PC-3 (cell line): ENCODE measurements at places on chromosomes 1 and 21. TPM values are rescaled to one million over a fixed set of nuclear protein-coding genes. Genes with fewer than 3 reads are reported as not detected.

The OR2M3 gene
- not detected in 2 replicates for total RNA-seq

The TMEM51 gene
- total RNA-seq, result 12.6 and 20.8 TPM in 2 replicates

The CR2 gene
- not detected in 2 replicates for total RNA-seq

The TNNI3K gene
- not detected in 2 replicates for total RNA-seq

The TMCC2 gene
- total RNA-seq, result 8.7 and 11.3 TPM in 2 replicates

The CD2 gene
- not detected in 2 replicates for total RNA-seq

DNA sequence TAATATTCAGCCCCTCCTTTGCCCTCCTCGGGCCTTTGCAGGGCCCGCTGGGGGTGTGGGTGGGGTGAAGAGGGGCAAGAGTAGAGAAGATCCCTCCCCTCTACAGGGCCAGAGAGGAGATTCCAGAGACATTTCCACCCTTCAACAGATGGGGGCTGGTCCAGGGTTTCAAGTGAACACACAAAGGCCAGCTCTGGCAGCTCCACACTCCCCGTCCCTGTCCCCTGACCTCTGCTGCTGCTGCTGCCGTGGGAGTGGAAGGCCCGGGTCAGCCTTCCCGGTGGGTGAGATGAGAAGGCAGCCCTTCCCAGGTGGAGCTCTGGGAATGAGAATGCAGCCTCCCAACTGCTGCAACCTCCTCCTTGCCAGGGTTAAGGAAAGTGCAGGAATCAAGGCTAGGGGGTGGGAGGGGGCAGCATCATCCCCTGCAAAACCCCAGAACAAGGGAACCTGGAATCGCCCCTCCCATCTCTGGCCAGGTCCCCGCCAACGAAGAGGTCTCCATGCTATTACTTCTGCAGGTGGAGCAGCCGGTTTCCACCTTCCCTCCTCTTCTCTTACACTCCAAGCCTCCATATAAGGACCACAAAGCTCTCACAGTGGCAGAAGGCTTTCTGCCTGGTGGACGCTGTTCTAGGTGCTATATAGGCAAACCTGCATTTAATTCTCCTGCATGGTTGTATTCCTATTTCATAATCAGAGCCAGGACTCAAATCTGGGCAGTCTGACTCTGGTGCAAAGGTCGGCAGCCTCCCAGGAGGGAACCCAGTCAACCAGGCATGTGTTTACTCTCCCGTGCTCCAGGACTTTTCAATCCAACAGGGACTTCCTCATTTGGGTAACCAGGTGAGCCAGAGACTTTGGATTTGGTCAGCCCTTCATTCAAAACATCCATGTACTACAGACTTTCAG lies 22.9 kb upstream of the ARHGEF10L start:
- no peak for DNase-seq

GRCh38 chr1:153438599-153438998 lies 21.9 kb downstream of the S100A7 start:
- DNase-seq, result no peak

GRCh38 chr21:41868062-41868710 lies 11.0 kb downstream of the PRDM15 start:
- no peak for DNase-seq

DNA sequence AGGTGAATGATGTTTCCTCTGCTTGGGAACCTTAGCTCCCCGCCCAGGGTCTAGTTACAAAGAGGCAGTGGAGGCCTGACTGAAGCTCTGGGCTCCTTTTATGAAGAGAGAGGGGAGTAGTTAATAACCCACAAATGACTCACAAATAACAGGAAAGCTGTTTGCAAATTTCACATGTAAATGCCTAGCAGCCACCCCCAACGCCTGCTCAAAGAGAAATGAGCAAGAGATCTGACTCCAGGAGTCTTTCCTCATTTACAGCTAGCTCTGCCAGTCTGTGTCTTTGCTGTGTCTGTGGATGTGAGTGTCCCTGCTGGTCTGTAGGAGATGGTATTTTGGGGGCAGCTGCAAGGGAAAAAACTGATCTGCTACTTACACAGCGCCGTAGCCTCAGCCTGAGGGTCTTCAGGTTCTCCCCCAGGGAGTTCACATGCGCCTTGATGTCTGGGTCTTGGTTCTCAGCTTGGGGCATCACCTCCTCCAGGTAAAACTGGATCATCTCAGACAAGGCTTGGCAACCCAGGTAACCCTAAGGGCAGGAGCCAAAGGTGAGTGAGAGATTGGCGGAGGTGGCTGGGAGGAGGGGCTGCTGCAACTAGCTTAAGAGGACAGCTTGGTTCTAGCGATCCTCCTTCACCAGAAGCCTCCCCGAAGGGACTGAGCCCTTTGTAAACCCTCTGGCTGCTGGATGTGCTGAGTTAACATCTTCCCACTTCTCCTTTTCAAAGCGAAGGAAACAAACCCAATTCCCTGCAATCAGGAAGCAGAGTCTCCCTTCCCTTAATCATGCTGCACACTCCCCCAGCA lies at the start of gene IL19:
Gene IL19 (plus strand): TSS at position 243 of the 807 bp plus-strand sequence. CDS start 65,890 bp downstream, outside the sequence.
- DNase-seq, result peak; percentile 38

GRCh38 chr1:163820226-163820625 lies 498.5 kb downstream of the NUF2 start:
- no peak for DNase-seq

DNA sequence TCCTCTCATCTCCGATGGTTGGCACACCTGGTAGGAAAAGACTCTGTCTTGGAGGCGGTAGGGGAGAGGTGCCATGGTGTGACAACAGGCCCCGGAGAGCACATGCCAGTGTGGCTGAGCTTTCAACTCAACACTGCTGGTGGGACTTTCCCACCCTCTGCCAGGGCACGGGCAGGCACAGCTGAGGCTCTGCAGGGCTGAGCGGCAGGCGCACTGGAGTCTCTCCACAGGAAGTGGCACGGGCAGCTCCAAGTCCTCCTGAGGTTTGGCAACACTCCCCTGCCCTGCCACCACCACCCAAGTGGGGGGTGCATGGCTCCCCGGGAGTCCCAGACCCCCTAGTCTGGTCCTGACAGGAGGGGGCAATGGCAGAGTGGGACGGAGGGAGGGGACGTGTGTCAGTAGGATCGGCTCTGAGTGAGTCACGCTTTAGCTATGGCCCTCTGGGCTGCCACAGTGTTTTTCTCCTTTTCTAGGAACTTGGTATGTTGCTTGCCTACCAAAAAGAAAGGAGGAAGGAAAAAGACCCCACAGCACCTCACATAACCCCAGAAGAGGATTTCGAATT lies 27.3 kb upstream of the EVA1B start:
- DNase-seq, result peak; percentile 85
